ENCODE measurements at places on chromosomes 1 and 21.

DNA sequence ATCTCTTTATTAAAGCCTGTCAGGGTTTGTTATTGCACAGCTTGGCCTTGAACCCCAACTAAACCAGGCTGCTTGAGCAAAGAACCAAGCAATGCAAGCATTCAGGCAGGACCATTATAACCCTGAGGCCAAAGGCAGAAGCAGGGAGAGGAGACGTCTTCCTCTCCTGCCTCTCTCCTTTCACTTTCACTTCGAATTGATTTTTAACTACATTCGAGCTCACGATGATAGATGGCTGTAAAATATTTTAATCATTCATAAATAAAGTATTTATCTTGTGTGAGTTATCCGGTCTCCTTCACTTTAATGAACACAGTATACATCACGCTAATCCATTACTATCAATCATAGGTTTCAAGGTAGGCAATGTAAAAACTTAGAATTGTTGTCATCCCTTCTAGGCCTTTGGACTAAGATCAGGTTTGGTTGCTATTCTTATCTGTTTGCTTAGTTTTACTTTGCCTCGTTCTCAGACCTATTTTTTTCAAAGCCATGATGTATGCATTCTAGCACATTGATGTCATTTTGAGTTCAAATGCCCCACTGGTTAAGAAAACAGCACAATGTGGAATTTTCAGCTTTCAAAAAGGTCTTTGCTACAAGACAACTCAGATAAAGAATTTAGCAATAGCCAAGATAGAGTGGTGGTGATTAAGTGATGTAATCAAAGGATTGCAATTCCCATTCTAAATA, 480.2 kb upstream of the RUNX1 start:
- H3K27me3 ChIP-seq = no peaks in the 10 kb centered on the region
- no peak for DNase-seq
- no peaks in the 10 kb centered on the region for H3K36me3 ChIP-seq
- no peak overlapping the region for H3K4me3 ChIP-seq
- no peak overlapping the region for H3K27ac ChIP-seq
- no peaks in the 10 kb centered on the region for H3K4me1 ChIP-seq

DNA sequence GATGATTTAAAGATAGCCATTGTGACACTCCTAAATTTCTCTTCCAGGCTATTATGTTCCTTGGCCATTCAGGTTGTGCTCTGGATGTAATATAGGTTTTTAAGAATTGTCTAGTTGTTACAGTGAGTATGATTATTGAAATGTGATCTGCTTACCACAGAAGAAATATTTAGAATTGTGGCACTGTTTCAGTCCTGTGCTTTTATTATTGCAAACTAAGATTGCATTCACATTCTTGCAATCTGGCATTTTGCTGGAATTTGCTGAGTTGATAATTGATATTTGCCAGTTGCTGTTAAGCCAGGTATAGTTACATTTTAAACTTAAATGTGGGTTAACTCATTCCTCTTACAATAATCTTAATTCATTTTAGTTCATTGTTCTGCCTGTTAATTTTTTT, 22.3 kb downstream of the EXO1 start:
- DNase-seq = no peak
- H3K27ac ChIP-seq = no peak overlapping the region
- no peaks in the 10 kb centered on the region for H3K27me3 ChIP-seq
- peaks cover 13% of the 10 kb centered on the region for H3K36me3 ChIP-seq
- no peaks in the 10 kb centered on the region for H3K4me1 ChIP-seq
- H3K4me3 ChIP-seq = no peak overlapping the region

GRCh38 chr1:244049162-244050013, 1.7 kb upstream of the ZBTB18 start:
- no peak for DNase-seq
- H3K4me3 ChIP-seq = peak overlapping the region; percentile 86
- peaks cover 5% of the 10 kb centered on the region for H3K36me3 ChIP-seq
- no peaks in the 10 kb centered on the region for H3K27me3 ChIP-seq
- peaks cover 12% of the 10 kb centered on the region for H3K4me1 ChIP-seq
- peak overlapping the region; percentile 74 for H3K27ac ChIP-seq

DNA sequence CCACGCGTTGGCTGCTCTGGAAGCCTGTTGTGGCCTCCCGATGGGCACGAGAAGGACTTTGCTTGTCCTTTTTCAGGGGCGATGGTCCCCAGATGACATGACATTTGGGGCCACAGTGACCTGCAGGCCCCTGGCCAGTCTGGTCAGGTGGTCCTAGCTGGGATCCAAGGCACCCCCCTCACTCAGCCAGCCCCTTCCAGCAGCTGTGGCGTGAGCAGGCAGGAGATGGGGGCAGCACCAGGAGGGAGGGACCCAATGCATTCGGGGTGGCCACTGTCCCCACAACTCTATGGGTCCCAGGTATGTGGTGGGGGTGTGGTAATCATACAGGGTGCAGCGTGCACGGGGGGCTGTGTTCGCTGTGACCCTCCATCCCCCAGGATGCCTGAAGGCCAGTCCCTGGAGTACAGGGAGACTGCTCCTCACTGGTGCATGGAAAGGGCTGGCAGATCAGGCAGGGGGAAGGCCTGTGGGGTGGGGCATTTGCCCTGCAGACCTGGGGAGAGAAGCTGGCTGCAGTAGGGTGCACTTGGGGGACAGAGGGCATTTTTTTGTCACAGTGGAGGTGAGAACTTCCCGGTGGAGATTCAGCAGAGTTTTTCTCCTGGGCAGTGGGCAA, 31.7 kb downstream of the WNT3A start:
- no peaks in the 10 kb centered on the region for H3K36me3 ChIP-seq
- no peak overlapping the region for H3K27ac ChIP-seq
- no peak overlapping the region for H3K4me3 ChIP-seq

DNA sequence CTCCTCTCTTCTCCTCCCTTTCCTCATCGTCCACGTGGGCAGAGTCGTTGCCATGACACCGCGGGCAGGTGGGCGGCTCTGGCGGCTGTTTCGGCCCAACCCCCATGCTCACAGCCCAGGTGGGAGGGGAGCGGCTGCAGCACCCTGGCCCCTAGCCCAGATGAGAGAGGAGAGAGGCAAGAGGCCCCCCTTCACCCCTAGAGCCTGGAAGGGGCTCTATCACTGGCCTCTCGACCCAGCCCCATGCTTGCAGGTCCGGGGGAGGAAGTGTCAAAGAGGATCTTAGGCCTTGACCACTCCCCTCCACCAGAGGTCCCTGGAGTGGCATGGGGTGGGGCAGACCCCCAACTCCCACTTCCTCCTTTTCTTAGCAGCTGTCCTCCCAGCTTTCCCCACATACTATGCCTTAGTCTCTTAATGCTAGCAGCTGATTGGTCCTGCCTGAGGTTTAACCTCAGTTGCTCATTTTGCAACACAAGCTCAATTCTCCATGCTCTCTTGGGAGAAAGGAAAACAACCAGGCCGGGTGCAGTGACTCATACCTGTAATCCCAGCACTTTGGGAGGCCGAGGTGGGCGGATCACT, 10.4 kb downstream of the DLGAP3 start:
- peaks cover 6% of the 10 kb centered on the region for H3K4me1 ChIP-seq
- H3K27ac ChIP-seq = no peak overlapping the region
- no peak overlapping the region for H3K4me3 ChIP-seq
- no peaks in the 10 kb centered on the region for H3K36me3 ChIP-seq

- DNase-seq = no peak
- H3K4me3 ChIP-seq = no peak overlapping the region
- no peaks in the 10 kb centered on the region for H3K36me3 ChIP-seq
- H3K4me1 ChIP-seq = no peaks in the 10 kb centered on the region
- no peak overlapping the region for H3K27ac ChIP-seq
Measured at GRCh38 chr1:188906921-188907641, 1570.6 kb downstream of the BRINP3 start.

- H3K36me3 ChIP-seq = no peaks in the 10 kb centered on the region
- no peaks in the 10 kb centered on the region for H3K27me3 ChIP-seq
- no peak for DNase-seq
- H3K4me3 ChIP-seq = no peak overlapping the region
- no peak overlapping the region for H3K27ac ChIP-seq
- H3K4me1 ChIP-seq = no peaks in the 10 kb centered on the region
Measured at GRCh38 chr1:39590546-39590945, 14.0 kb upstream of the PABPC4 start.

Data from neuronal stem cell (in vitro differentiated cells).